ENCODE measurements at places on chromosomes 6 and 20.

- DNase-seq = no peak
These were observed 6.5 kb upstream of the UCKL1 start for GRCh38 chr20:63962426-63963347.

- no peak for DNase-seq
These were observed 47.3 kb downstream of the PFDN4 start for GRCh38 chr20:54255157-54255556.

- no peak for DNase-seq
These were observed 587.5 kb upstream of the ARID1B start for GRCh38 chr6:156189714-156190113.

DNA sequence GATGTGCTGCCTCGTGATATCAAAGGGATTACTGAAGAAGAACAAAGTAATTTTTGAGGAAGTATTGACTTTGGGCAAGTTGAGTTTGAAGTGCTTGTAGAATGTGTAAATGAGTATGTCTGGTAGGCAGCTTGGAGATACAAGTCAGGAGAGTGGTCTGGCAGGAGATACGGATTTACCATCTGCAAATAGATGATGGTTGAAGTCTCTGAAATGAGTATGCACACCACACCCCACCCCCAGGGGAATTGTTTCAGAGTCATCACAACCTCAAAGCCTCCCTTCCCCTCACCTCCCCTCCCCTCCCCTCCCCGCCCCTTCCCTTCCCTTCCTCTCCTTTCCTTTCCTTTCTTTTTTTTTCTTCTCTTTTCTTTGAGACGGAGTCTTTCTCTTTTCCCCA, 16.4 kb upstream of the MCUR1 start:
- DNase-seq = no peak

DNA sequence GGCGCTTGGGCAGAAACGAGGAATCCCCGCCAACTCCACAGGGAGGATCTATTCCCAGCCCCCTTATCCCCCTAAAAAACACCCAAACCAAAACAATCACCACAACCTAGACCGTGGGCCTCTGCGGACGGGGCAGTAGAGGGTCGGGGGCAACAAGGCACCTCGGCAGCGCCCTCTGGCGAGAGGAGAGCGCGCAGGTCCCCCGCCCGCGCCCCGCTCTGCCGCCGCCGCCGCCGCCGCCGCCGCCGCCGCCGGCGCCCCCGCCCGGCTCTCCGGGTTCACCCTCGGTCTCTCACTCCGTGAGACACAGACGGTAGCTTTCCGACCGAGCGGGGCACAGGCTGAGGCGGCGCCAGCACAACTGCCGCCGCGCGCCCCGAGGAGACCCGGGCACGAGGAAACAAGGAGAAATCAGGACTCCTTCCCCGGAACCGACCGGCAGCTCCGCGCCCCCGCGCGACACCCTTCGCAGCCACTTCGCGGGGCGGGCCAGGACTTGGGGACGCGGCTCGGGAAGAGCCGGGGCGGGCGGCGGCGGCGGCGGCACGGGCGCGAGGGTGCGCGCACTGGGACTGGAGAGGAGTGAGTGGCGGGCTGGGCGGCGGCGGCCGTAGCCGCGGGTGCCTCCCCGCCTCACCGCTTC, at the start of gene SLC35F1:
TSS of gene SLC35F1 (plus strand) at position 307 of the 643 bp plus-strand sequence.
- no peak for DNase-seq

GRCh38 chr6:41288754-41289129, 2.3 kb upstream of the TREM1 start:
- no peak for DNase-seq

GRCh38 chr6:49326347-49326746, 136.7 kb downstream of the MMUT start:
- no peak for DNase-seq

GRCh38 chr20:57690525-57690924, 19.3 kb downstream of the PMEPA1 start:
- DNase-seq = no peak

GRCh38 chr20:45629496-45630100, at the start of gene WFDC10A:
WFDC10A (plus strand) TSS chr20:45629739; CDS start chr20:45629814, 75 bp downstream.
- DNase-seq = no peak

- DNase-seq = no peak
These were observed 43.5 kb downstream of the NUP153 start for GRCh38 chr6:17663226-17663625.

GRCh38 chr6:43926634-43927531, 156.9 kb downstream of the VEGFA start:
- no peak for DNase-seq

GRCh38 chr6:14674867-14675648, 557.5 kb downstream of the CD83 start:
- no peak for DNase-seq

GRCh38 chr6:74284284-74284683, 588.3 kb downstream of the CD109 start:
- DNase-seq = no peak

DNA sequence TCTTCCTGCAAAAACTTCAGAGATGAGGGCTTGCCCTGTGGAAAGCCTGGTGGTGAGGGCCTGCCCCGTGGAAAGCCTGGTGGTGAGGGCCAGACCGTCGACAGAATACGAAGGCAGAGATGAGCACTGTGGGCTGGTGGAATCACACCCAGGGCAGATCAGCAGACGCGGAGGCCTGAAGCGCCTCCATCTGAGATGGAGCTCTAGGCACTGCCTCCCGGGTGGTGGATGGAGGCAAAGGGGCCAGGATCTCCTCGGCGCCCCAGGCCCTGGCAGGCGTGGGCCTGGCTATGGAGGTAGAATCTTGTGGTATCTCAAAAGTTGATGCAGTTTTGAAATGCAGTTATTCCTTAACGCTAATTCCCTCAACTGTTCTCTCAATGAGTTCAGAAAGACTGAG, 104.8 kb downstream of the PSMB1 start:
- no peak for DNase-seq

GRCh38 chr6:13278991-13279390, 49.3 kb downstream of the TBC1D7 start:
- DNase-seq = no peak

- no peak for DNase-seq
These were observed 39.2 kb upstream of the TPD52L1 start for GRCh38 chr6:125114248-125114858.

DNA sequence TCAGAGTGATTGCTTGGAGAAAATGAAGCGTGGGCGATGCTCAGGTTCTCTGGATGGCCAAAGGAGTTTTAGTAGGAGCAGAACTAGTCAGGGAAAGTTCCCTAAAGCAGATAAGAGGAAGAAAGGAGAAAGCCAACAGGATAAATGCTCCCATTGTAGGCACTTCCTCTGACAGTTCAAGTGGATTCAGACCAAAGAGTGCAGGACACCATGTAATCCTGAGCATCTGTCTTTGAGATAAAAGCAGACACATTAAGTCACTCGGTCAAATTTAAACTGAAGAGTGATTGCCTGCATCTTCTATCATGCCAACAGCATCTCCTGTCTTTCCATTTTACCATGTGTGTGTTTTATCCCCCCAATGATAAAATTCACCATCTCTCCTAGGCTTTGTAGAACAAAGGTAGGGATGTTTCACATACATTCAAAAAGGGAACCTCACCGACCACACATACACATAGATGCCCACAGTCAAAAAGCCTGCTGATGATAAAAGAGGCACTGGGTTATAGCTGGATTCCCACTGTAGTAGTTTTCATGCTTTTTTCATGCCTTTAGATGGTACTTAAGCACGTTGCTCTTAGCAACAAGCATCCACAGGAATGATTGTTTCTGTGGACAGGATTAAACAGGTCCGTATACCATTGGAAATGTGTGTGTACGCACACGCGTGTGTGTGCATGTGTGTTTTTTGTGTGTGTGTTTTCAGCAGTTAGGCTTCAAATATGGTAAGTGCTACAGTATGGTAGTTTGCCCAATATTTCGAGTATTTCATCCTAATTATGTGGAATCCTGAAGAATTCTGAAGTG, 7.0 kb downstream of the GRIK2 start:
- no peak for DNase-seq

GRCh38 chr6:2944405-2945152, 26.8 kb downstream of the SERPINB6 start:
- no peak for DNase-seq

GRCh38 chr6:1485678-1486077, 96.3 kb downstream of the FOXF2 start:
- no peak for DNase-seq

- DNase-seq = no peak
These were observed 79.0 kb upstream of the OGFRL1 start for GRCh38 chr6:71209626-71210025.

GRCh38 chr6:45691426-45691825, 313.7 kb upstream of the SUPT3H start:
- no peak for DNase-seq

- DNase-seq = no peak
These were observed 54.9 kb upstream of the UNC93A start for GRCh38 chr6:167236239-167236571.

DNA sequence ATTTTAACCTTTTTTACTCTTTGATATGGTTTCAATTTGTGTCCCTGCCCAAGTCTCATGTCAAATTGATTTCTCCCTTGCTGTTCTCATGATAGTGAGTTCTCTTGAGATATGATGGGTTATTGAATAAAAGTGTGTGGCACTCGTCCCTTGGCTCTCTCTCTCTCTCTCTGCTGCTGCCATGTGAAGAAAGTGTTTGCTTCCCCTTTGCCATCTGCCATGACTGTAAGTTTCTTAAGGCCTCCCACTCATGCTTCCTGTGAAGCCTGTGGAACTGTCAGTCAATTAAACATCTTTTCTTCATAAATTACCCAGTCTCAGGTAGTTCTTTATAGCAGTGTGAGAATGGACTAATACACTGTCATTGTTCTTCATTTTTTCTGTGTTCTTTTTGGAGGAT, 48.5 kb downstream of the LIN28B start:
- DNase-seq = no peak

- DNase-seq = no peak
These were observed 72.6 kb upstream of the RNF24 start for GRCh38 chr20:4087923-4088322.

DNA sequence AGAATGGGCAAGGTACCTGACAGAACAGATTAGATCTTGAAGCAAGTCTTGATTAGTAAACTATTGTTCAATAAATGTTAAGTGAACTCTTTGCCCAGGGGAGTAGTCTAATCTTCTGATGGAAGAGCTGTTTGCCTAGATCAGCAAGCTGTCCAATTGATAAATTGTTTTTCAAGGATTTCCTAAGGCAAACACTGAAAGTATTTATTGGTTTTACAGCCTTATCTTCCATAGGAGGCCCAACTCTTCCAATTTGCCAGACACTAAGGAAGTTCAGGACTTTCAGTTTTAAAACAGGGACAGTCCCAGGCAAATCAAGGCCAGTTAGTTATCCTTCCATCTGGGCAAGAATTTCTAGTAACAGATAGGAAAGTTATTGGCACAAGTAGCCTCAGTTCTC, 1.8 kb upstream of the C6orf163 start:
- no peak for DNase-seq

- no peak for DNase-seq
These were observed 124.2 kb downstream of the LRRC1 start for GRCh38 chr6:53918854-53919510.

GRCh38 chr6:168192901-168193815, 114.1 kb upstream of the FRMD1 start:
- DNase-seq = no peak

DNA sequence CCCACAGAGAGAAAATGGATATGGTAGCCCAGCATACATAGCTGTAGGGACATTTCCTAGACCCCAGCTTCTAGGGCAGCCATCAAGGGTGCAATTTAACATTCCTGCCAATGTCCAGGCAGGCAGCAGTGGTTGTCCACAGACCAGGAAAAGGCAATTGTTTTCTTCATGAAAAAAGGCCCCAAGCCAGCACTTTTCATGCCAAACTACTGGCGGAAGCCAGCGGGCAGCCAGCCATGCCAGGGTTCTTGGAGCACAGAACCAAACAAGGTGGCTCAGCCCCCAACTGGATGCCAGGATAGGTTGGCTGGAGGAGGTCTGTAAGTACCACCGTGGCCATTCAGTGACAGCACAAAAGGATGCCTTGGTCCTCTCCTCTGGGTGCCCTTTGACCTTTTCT, 94.6 kb downstream of the BANF2 start:
- no peak for DNase-seq

DNA sequence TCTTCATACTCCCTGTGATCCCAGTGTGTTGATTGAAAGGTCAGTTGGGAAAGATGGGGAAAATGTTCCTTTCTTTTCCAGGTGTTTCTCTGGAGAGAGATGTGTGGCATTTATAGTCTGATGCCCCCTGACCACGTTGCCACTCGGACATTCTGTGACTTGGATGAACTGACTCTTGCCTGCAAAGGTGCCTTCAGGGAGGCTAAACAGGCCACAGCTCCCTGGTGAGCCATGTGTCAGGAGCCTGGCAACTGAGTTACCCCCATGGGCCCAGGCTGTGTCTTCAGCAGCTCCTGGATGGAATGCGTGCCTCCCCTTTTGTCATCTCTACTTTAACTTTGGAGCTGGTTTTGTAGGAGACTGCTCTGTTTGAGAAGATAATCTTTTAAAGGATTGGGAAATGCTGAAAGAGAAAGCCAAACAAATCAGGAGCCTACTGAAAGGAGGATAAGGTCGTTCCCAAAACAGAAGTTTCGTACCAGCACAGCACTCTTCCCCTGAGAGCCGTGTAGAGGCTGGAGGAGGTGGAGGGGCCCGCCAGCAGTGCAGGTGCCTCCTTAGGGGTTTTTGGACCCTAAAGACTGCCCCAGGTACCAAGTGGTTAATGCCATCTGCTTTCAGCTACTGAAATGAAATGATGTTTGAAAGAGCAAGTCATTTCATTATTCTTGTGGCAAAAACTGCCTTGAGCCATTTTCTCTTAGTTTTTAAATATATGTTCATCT, 322.8 kb downstream of the ZFAND3 start:
- no peak for DNase-seq

- DNase-seq = no peak
These were observed 30.7 kb downstream of the LY86 start for GRCh38 chr6:6619021-6619794.

DNA sequence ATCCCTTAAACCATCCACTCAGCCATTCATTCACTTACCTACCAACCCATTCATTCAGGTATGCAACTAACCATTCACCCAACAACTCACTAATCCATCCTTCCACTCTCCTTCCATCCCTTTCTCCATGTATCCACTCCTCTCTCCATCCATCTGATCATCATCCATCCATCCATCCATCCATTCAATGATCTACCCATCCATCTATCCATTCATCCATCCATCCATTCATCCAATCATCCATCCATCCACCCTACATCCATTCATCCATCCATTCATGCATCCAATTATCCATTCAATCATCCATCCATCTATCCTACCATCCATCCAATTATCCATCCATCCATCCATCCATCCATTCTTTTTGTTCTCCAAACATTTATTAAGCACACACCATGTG, 13.8 kb upstream of the BCAS1 start:
- no peak for DNase-seq
